HEK293T (cell line): ENCODE measurements at places on chromosomes 3 and 15.

DNA sequence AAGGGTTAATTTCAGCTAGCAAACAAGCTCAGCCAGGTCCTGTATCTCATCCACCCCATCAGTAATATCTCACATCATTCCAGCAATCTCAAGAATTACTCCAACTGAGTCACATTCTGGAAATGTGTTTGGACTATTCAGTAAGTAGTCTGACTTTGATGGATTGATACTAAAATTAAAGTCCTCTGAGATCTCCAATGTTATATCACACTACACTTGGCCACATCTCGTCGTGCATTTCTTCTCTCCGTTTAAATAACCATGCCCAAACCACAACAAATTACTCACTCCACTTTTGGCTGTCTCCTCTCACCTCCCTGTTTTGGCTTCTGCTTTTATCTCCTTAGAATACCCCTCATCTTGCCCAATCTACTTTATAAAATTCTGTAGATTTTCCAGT lies 292.2 kb downstream of the PYDC2 start:
- no peak for DNase-seq

GRCh38 chr3:56862352-56863062 lies 60.8 kb upstream of the ARHGEF3 start:
- no peak for DNase-seq

- DNase-seq: no peak
Observed at GRCh38 chr3:106126067-106126845, 257.4 kb upstream of the CBLB start.

DNA sequence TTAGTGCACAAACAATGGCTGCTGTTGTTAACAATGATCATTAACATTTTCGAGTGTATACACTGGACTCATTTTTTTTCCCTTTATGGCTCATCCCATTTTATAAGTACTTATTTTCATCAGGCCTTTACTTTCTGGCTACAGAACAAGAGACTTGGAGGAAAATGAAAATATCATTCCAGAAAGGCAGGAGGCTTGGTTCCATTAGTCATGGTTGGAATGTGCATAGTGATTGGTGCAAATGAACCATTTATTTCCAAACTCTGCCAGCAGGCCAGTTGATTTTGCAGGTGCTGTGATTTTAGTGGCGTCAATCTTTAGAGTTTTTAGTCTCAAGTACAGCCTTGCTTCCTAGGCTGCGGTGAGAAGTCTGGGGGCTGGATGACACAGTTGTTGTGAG lies 151.8 kb downstream of the ITPR1 start:
- DNase-seq: no peak

DNA sequence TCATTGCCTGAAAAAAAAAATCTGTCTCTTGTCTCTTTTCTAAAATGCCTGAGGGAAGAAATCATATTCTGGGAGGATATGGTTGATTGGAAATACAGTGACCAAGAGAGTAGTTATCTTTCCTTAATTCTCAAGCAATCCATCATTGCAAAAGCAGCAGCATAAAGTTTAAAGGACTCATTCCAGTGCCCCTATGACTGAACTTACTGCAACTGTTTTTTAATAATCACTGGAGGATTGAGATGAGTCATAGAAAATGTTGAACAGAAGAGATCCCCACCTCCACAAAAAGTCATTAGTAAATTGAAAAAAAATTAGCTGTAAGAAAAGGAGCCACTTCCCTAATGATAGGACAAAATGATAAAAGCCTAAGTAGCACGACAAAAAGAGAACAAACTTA lies 121.5 kb downstream of the SLC9A9 start:
- no peak for DNase-seq

GRCh38 chr3:187292631-187293515 lies 1.3 kb upstream of the MASP1 start:
- DNase-seq: no peak

DNA sequence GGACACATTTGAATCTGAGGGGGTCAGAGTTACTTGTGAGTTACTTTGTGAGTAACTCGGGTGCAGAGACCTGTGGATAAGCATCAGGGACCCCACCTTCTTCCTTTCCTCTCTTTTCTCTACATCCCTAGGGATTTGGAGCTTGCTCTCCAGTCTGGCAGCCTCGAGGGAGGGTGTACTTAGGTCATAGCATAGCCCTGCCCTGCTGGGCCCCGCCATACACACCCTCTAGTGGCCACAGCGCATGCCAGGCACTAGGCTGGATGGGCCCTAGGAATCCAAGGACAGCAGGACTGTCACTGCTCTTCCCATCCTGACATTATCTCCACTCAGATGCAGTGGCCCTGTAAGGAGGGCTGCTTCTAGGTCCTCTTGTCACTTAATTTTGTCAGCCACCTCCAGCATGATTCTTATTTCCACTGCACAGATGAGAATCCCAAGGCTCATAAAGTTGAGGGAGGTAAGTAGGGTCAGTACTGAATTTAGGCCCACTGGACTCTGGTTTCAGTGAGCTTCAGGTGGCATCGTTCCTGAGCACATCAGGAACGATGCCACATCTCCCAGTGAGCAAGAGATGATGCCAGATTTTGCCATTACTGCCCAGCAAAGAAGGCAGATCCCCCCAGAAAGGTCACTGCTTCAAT lies 3.6 kb upstream of the SMAD6 start:
- peak; percentile 74 for DNase-seq

DNA sequence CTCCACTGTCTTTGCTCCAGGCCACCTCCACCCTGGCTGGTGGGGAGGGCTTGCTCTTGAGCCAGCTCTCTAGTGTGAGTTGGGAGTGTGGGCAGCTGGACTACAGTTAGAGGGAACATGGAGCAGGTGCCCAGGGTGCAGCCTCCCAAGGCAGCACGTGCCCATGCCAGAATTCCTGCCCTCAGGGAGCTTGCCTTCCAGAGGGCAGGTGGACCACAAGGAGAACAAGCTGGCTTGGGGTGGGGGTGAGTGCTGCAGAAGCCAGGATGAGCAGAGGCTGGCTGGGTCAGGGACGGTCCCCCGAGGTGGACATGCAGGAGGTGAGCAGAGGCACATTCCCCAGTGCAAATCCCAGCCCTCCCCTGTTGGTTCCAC lies 89.5 kb downstream of the VGLL4 start:
- no peak for DNase-seq

DNA sequence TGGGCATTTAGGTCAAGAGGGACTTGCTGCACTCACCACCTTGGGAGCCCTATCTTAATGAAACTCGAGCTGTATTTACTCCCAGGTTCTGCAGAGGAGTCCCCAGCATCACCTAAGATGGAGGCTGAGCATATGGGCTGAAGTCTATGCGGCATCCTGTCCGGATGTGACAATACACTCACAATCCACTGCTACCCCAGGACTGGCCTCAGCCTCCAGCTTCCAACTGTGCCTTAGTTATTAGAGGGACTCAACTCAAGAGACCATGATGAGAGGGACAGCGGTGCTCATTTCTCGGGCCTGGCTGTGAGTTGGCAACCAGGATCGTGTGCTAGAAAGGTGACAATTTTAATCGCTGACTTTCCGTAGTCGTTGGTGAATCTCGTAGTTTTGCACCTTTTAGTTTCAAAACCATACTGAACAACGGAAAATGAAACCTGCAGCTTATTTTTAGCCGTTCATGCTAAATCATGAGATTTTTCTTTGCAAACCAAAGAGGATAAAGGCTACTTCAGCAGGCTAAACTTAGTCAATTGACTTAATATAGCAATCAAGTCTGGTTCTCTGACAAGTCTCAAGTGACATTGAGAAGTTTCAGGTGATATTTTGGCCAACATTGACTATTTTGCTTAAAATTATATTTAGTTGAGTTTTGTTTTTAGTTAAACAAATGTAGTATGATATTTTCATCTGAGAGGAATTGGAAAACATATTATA lies 11.1 kb downstream of the ZBTB38 start:
- DNase-seq: no peak

- no peak for DNase-seq
Observed at GRCh38 chr3:43863966-43864933, 173.5 kb downstream of the ABHD5 start.

DNA sequence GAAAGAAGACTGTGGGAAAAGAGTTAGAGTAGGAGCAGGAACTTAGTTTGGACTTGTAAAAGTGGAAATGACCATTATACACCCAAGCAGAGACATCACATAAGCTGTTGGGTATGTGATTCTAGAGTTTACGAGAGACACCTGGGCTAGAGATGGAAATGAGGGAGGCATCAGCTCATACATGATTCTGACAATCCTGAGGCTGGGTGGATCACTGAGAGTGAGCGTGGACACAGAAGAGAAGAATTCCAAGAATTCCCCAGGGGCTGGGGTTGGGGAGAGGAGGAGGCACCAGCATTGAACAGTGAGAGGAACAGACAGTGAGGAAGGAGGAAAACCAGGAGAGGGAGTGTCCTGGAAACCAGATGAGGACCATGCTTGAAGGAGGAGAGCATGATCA lies 113.5 kb downstream of the KCNAB1 start:
- DNase-seq: no peak

DNA sequence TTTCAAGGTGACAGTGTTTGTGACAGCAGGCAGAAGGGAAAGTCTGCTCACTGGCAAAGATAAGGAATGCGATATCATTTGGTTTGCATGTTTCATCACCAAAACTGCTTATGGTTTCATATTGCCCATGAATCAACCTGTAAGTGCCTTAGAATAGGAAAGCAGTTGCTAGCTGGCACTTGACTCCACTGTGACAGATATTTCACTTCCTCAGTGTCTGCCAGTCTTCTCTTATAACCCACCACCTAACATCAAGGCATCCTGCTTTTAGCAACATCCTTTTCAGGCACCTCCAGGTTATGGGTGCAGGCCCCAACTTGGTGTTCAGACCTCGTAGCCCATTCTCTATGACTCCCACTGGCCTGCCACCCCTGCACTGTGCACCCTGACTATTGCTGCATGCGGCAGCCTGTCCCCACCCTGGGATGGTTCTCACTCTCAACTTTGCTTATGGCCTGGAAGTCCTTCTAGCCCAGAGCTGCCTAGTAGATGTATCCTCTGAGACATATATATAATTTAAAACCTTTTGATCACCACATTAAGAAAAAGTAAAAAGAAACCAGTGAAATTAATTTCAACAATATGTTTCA lies 154.4 kb upstream of the RARB start:
- no peak for DNase-seq

- DNase-seq: peak; percentile 12
Observed at GRCh38 chr15:70715840-70716485, 47.4 kb downstream of the UACA start.

- peak; percentile 10 for DNase-seq
Observed at GRCh38 chr3:18369551-18370185, 55.5 kb downstream of the SATB1 start.

- no peak for DNase-seq
Observed at GRCh38 chr3:71210257-71211007, 373.1 kb downstream of the FOXP1 start.

DNA sequence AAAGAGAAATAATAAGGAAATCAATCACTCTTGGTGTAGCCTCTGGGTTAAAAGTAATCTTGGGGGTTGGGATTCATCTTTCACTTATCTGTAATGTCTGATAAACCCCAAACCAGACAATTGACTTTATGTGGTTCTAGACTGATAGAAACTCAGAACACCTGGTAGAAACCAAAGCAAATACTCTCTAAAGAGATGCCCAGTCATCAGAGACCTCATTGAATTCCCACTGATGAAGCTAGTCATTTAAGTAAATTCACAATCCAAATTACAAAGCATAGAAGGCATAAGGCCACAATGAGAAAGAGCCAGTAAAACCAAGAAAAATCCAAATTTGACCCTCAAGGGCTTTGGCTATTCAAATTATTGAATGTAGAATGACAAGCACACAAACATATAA lies 250.6 kb downstream of the MBNL1 start:
- no peak for DNase-seq

DNA sequence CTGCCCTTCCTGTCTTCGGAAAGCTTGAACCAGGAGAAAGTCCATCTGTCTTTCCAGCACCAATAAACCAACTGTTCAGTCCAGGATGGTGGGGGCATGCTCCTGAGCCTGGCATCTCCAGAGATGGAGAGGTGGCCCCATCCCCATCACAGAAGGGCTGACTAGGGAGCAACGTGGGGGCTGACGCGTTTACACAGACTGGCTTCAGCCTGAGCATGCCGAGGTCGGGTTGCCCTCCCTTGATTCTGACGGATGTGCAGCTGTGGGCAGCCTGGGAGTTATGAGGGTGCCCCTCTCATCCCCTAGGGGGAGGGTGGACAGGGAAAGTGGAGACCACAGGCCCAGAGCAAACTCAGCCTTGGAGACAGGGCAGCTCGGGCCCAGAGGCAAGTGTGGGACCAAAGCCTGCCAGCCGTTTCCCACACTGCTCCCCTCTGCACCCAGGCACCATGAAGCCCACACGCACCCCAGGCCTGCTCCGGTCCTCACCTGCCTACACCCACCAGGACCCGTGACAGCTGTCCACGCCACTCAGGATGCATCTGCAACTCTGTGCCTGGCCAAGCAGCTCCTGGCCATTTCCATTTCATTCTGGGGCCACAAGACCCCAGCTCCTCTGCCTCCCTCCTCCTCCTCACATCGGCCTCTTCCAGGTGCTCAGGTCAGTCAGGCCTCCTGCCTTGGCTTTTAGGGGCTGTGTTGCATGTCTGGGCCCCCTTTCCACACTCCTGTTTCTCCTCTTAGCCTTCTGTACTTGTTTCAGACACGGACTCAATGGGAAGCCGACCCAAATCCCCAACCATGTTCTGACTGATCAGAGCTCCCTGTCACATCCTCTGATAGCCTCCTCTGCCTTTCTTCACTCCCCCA lies 48.2 kb upstream of the SLC41A3 start:
- no peak for DNase-seq

GRCh38 chr3:127112796-127113570 lies 79.9 kb upstream of the PRR23E start:
- DNase-seq: no peak

DNA sequence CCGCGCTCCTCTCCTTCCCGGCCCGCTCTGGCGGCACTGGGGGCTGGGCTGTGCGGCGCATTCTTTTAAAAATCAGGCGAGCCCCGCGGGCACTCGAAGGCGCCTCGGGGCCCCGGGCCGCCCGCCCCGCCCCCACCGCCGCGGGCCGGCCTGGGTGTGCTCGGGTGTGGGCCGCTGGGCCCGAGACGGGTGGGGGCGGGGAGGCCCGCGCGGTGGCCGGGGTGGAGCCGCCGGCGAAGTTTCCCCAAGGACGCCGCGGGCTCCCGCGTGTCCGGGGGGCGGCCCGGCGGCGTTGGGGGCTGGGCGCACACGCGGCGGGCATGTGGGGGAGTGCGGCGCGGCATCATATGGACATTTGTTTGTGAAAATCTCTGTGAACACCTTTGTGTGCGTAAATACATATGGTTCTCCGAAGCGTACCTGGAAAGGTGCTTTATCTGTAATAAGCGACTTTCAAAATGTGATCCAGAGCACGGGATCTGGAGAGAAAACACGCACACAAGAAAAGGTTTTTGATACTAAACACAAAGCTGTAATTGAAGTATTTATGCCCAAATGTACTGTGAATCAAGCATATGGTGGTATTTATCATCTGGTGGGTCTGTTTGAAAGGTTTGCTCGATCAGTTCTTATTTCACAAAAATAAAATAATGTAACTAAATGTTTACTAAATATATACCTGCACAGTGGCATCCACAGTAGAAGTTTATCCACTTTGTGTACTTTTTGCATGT lies 612 bp upstream of the TBL1XR1 start:
- no peak for DNase-seq

DNA sequence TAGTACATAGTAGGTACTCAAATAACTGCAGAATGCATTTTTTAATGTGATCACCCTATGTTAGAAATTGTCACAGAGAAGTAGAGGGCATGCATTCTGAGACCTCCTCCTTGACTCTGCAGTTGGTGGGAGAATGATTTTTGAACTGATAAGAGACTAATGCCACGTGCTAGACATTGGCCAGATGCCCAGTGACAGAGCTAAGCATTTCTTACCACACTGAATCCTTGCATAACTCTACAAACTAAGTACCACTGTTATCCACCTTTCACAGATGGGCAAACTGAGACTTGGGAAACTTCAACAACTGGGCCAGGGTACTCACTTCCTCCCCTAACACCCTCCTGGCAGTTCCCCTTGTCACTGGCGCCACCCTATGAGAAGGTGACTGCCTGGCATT lies 33.5 kb upstream of the SPATA12 start:
- DNase-seq: no peak
